ENCODE measurements at places on chromosomes 2 and 18.

GRCh38 chr2:120953843-120954584, 218.3 kb downstream of the GLI2 start:
- no peak for DNase-seq

GRCh38 chr2:115075800-115076199, 633.4 kb downstream of the DPP10 start:
- no peak for DNase-seq

DNA sequence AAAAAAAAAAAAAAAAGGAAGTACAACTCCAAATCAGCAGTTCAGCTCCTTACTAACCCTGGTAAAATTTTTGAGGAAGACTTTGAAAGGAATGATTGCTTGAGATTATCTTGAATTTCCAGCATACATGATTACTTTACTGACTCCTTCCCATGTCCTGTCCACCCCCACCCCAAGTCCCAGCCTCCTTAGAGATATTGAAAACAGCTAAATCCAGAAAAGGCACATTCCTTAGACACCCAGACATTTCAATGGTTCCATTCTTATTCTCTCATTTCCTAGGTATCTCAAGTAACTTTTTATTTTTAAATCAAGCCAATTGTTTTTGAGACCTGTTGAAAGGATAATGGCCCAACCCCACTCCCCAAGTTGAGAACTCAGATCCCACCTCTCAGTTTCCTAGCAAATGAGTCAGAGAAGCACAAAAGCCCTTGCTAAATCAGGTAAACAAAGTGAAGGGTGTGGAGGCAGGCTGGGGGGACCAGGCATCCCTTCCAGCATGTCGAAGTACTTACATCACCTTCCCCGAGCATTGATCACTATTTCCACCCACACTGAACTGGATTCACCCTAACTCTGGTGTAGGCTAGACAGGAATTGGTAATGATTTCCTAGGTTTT, 95.4 kb upstream of the FZD7 start:
- DNase-seq: no peak

GRCh38 chr18:71784777-71785176, 759.4 kb downstream of the CBLN2 start:
- no peak for DNase-seq

All from adrenal gland (tissue), 19 donors.